Stimulated activated CD8-positive, alpha-beta memory T cell treated with anti-CD3 and anti-CD28 coated beads, Interleukin-2, amount 100 ng/mL, for 1 hour (primary cell): ENCODE measurements at places on chromosomes 16 and 17.

GRCh38 chr17:13865650-13866049, 203.7 kb upstream of the COX10 start:
- no peak for DNase-seq

- DNase-seq, result no peak
Observed at GRCh38 chr16:9966569-9967157, 215.6 kb downstream of the GRIN2A start.

- no peak for DNase-seq
Observed at GRCh38 chr17:33611532-33611931, 318.4 kb upstream of the ASIC2 start.

DNA sequence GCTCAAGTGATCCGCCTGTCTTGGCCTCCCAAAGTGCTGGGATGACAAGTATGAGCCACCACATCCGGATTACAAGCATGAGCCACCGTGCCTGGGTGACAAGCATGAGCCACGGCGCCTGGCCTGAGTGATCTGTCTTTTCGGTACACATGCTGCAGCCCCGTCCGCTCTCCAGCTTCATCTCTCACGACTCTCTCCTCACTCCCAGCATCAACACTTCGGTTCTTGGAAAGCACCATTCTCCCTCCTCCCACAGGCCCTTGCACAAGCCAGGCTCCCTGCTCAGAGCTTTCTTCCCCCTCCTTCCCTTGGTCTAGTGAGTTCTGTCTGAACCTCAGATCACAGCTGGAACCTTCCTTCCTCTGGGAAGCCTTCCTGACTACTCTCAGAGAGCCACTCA, 6.5 kb upstream of the NCBP3 start:
- no peak for DNase-seq

- DNase-seq, result no peak
Observed at GRCh38 chr17:10620823-10621222, 36.3 kb downstream of the MYH3 start.

GRCh38 chr17:49230636-49231562, at the start of gene PHOSPHO1:
Gene PHOSPHO1, minus strand, starts transcription at chr17:49230787. Its CDS starts 4,096 bp downstream, at chr17:49226691.
- DNase-seq, result peak; percentile 78

- DNase-seq, result no peak
Observed at GRCh38 chr16:47013910-47014309, 40.4 kb upstream of the DNAJA2 start.

GRCh38 chr17:55163408-55163807, 101.4 kb upstream of the HLF start:
- no peak for DNase-seq

DNA sequence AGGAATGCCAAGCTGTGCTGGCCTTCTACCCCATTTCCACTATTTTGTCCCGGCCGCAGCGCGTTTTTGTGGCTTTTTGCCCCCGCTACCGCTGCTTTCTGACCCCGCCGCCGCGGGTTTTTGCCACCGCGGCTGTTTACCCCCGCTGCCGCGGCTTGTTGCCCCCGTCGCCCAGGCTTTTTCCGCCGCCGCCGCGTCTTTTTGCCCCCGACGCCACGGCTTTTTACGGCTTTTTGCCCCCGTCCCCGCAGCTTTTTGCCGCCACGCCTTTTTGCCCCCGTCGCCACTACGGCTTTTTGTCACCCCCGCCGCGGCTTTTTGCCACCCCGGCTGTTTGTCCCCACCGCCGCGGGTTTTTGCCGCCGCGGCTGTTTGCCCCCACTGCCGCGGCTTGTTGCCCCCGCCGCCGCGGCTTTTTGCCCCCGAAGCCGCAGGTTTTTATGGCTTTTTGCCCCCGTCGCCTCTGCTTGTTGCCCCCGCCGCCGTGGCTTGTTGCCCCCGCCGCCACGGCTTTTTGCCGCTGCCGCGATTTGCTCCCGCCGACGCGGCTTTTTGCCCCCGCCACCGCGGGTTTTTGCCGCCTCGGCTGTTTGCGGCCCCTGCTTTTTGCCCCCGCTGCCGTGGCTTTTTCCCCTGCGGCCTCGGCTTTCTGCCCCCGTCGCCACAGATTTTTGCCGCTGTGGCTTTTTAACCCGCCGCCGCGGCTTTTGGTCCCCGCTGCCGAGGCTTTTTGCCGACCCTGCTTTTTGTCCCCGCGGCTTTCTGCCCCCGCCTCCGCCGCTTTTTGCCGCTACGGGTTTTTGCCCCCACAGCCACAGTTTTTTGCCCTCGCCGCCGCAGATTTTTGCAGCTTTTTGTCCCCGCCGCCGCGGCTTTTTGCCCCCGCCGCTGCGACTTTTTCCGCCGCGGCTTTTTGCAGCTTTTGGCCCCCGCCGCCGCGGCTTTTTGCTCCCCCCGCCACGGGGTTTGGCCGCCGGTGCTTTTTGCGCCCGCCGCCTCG, 520.4 kb upstream of the WSB1 start:
- no peak for DNase-seq
